Umbilical cord (tissue), 2 donors: ENCODE measurements at places on chromosomes 6 and 20. TPM values are rescaled to one million over a fixed set of nuclear protein-coding genes. Genes with fewer than 3 reads are reported as not detected.

TBXT gene
- total RNA-seq, result not detected

RGS17 gene
- total RNA-seq, result 6.7 TPM

GCNT2 gene
- 6.0 TPM for total RNA-seq

FOXA2 gene
- 0.48 TPM for total RNA-seq

SLC17A1 gene
- 6.5 TPM for total RNA-seq

AGPAT4 gene
- 54.2 TPM for total RNA-seq

RSPH9 gene
- 0.48 TPM for total RNA-seq

OPN5 gene
- total RNA-seq, result 2.9 TPM

PTGIS gene
- 45.3 TPM for total RNA-seq

RNF5 gene
- 29.4 TPM for total RNA-seq

MED20 gene
- total RNA-seq, result 15.2 TPM

RHAG gene
- total RNA-seq, result not detected

ANKRD6 gene
- 52.7 TPM for total RNA-seq

MUCL3 gene
- 2.4 TPM for total RNA-seq

CHRNA4 gene
- total RNA-seq, result 2.2 TPM

NANP gene
- total RNA-seq, result 7.5 TPM

SAPCD1 gene
- not detected for total RNA-seq

LHFPL5 gene
- total RNA-seq, result 0.24 TPM

TMEM151B gene
- 0.96 TPM for total RNA-seq

GMPR gene
- 35.2 TPM for total RNA-seq

SPTLC3 gene
- 7.9 TPM for total RNA-seq

GHRH gene
- total RNA-seq, result not detected

ENPP4 gene
- 5.1 TPM for total RNA-seq

OPRM1 gene
- 21.9 TPM for total RNA-seq

CALHM5 gene
- 12.0 TPM for total RNA-seq

NECAB3 gene
- 15.6 TPM for total RNA-seq

TINAG gene
- 0.24 TPM for total RNA-seq

SYNE1 gene
- total RNA-seq, result 288 TPM

HLA-DRB1 gene
- 25.5 TPM for total RNA-seq

CAGE1 gene
- 2.6 TPM for total RNA-seq

KIF6 gene
- total RNA-seq, result 1.2 TPM

TBX18 gene
- total RNA-seq, result 43.6 TPM

MYL9 gene
- 46.5 TPM for total RNA-seq

HLA-DOA gene
- 0.72 TPM for total RNA-seq

GABRR1 gene
- total RNA-seq, result 0.24 TPM

PACRG gene
- total RNA-seq, result 0.96 TPM

PKHD1 gene
- 1.7 TPM for total RNA-seq

SYNDIG1 gene
- 6.3 TPM for total RNA-seq

CRISP2 gene
- 0.96 TPM for total RNA-seq

NCR2 gene
- total RNA-seq, result not detected

PEDS1 gene
- total RNA-seq, result 15.4 TPM

PABPC1L gene
- 6.5 TPM for total RNA-seq

MYBL2 gene
- total RNA-seq, result 0.24 TPM
